RWPE1 (cell line): ENCODE measurements at places on chromosomes 3 and 15.

GRCh38 chr3:4401441-4401840 lies 65.6 kb downstream of the SUMF1 start:
- no peak for DNase-seq

DNA sequence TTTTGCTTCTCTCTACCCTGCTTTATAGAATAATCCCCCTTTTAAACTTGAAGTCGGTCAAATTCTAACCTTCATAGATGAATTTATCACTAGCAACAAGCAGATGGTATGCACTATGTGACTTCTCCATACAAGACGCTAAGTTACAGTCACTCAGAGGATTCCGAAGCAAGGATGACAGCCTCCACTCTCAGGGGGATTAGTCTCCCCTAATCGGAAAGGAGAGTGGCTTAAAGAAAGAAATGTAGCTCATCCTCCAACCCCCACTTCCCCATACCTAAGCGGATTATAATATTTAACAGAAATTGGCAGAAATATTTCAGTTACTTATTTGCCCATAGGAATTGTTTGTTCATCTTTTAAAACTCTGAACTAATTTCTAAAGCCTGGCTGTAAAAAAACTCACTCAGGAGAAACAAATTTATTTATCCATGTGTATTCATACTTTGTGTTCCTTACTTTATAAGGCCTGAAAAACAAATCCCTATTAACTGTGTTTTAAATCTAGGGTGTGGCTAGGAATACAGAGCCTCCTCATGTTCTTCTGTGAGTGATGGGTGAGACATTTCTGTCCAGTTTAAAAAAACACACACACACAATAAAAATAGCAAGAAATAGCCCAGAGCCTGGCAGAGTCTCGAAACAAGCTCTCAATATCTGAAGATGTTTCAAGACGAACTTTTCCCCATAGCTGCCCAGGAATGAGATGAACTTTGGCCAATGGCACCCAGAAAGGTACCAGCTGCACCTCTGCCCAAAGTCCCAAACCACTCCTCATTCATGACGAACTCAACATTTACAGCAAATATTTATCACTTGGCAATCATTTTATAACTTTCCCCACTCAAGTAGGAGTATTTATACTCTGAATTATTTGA lies 18.7 kb downstream of the SIAH2 start:
- DNase-seq: no peak

DNA sequence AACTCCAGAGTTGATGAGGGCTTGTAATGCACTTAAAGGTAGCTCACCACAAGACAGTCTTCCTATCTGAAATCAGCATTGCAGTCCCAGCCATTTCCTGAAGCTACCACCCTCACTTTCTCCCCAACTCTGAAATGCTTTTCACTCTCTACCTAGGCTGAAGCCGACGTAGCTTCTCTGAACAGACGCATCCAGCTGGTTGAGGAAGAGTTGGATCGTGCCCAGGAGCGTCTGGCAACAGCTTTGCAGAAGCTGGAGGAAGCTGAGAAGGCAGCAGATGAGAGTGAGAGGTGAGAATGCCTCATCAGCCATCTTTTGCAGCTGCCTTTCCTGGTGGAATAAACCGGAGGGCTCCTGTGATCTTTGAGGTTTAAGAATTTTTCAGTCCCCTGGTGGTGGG lies 14.3 kb downstream of the TPM1 start:
- no peak for DNase-seq

DNA sequence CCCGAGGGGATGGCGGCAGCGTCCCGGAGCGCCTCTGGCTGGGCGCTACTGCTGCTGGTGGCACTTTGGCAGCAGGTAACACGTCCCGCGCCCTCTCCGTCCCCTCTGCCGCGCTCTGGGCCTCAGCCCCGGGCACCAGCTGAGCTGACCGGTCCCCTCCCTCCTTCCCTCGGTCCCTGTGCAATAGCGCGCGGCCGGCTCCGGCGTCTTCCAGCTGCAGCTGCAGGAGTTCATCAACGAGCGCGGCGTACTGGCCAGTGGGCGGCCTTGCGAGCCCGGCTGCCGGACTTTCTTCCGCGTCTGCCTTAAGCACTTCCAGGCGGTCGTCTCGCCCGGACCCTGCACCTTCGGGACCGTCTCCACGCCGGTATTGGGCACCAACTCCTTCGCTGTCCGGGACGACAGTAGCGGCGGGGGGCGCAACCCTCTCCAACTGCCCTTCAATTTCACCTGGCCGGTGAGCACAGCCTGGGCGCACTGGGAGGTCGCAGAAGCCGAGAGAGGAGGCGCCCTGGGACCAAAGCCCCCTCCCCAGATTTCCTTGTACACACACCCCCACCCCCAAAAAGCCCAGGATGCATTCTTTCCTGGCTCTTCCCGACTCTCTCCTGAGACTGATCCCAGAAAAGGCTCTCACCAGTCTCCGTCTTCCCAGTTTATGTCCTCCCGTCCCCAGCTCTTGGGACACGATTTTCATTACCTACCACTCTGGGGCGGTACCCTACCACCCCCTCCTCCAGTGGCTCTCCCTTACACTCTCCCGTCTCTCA lies 705 bp downstream of the DLL4 start:
- no peak for DNase-seq

DNA sequence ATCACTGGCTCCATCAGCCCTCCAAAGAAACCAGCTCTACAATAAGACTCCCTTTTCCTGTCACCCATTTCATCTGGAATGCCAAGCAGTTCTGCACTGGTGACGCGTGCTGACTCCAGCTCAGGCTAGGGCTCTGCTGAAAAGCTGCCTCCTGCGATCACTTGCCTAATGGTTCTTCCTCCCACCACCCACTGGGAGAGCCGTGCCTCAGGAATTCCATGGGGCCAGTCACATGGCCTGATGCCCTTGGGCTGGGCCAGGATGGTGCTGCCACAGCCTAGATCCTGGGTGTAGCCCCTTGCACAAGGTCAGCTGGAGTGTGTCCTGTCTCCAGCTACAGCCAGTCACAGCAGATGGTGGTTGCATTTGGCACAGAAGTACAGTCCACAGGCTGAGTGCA lies 98.9 kb downstream of the DNAJB8 start:
- no peak for DNase-seq

GRCh38 chr3:127590282-127590592 lies 296 bp downstream of the TPRA1 start:
- peak; percentile 29 for DNase-seq
